Stimulated activated CD4-positive, alpha-beta T cell treated with anti-CD3 and anti-CD28 coated beads, TNF-alpha, amount 100 ng/mL, for 24 hours (primary cell): ENCODE measurements at places on chromosomes 16 and 17.

GRCh38 chr16:53792161-53792951, 88.4 kb downstream of the FTO start:
- no peak for DNase-seq

- no peak for DNase-seq
Observed at GRCh38 chr16:84475643-84476240, 28.7 kb downstream of the MEAK7 start.

- no peak for DNase-seq
Observed at GRCh38 chr16:30934827-30935557, 11.6 kb downstream of the FBXL19 start.

DNA sequence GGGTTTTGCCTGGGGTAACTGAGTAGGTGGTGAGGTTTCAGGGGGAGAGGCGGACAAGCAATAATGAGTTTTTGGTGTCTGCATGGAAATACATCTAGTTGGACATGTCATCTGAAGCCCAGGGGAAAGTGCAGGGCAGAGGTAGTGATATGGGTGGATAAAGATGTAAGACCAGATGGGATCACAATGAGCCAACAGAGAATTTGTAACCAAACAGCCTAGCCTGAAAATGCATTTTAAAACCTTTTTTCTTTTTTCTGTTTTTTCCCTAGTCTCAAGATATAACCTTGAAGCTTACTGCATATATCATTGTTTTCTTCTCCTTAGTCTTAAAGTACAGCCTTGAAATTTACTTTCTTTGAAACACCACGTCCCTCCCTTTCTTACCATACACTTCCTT, 3.7 kb upstream of the ZNF19 start:
- no peak for DNase-seq

DNA sequence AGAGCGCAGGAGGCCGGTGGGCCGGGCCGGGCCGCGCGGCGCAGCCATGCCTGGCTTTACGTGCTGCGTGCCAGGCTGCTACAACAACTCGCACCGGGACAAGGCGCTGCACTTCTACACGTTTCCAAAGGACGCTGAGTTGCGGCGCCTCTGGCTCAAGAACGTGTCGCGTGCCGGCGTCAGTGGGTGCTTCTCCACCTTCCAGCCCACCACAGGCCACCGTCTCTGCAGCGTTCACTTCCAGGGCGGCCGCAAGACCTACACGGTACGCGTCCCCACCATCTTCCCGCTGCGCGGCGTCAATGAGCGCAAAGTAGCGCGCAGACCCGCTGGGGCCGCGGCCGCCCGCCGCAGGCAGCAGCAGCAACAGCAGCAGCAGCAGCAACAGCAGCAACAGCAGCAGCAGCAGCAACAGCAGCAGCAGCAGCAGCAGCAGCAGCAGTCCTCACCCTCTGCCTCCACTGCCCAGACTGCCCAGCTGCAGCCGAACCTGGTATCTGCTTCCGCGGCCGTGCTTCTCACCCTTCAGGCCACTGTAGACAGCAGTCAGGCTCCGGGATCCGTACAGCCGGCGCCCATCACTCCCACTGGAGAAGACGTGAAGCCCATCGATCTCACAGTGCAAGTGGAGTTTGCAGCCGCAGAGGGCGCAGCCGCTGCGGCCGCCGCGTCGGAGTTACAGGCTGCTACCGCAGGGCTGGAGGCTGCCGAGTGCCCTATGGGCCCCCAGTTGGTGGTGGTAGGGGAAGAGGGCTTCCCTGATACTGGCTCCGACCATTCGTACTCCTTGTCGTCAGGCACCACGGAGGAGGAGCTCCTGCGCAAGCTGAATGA, 606 bp downstream of the THAP11 start:
- DNase-seq = peak; percentile 55

DNA sequence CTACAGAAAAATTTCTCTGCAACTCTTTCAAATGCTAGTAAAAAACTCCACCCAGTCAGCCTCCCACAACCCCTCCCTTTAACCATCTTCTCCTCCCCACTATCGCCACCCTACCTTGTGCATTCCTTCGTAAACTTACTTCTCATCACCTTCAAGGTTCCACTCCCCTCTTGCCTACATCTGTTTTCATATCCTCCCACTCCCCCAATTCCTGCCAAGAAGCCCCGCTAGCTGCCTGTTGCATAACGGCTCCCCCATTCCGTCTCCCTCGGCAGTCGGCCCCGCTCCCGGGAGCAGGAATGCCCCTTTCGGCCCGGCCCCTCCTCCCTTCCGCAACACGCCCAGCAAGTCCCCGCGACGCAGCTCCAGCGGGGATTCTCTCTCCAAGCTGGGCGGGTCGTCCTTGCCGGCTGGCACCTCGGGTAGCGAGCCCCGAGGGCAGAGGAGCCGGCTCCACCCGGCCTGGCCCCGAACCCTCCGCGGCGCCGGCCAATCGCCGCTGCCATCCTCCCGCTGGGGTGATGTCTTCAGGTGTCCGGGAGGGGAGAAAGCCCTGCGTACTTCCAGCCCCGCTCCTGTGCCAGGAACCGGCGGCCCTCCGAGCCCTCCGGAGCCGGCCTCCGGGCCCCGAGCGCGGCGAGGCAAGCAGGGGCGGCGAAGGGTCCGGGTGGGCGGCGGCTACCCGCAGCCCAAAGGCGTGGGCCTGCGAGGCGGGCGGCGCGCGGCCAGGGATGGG, 1.5 kb downstream of the PHLPP2 start:
- DNase-seq = peak; percentile 35

- DNase-seq = no peak
Observed at GRCh38 chr16:69711115-69711740, 15.1 kb downstream of the NQO1 start.

- DNase-seq = no peak
Observed at GRCh38 chr16:68375801-68376536, 65.2 kb downstream of the PRMT7 start.

DNA sequence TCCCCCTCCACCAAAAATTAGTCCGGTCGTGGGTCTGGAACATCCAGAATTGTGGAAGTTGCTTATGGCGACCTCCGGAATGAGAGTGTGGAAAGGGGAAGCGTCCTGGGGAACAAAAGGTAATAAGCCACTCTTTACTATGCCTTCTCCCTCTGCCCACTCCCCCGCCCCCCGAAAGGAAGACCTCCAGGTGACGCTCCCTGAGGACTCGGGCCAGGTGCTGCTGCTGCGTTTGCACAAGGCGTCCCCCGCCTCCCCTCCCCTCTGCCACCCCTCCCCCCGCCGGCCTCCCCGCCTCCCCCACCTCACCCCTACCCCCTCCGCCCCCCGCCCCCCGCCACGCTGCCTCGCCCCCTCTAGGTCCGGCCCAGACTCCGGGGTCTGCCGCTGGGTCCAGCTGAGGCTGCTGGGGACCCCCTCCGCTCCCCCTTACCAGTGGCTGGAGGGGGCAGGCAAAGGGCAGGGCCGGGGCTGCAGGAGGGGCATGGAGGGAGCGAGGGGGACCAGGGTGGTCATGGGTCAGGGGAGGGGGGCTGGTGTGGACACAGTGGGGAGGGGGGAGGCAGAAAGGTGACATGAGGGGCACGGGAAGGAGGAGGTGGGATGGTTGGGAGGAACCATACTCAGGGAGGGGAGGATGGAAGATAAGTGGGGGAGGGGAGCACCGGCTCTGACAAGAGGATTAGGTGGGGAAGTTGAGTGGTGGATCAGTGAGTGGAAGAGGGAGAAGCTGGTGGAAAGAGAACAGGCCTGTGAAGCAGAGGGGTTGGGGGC, 23.6 kb downstream of the ALOX12B start:
- no peak for DNase-seq

DNA sequence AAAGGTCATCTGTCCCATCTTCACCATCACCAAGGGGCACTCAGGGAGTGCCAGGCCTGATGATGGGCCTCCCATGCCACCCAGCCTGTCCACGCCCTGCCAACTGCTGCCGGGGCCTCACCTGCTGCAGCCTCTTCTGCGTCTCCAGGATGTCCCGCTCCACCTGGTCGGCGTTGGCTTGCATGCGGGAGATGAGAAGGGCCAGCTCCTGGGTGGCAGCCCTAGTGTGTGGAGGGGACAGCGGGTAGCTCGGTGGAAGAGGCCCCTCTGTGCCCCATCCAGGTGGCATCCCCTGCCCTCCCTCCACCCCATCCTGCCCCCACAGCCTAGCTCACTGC, 3.2 kb downstream of the EVPL start:
- no peak for DNase-seq

DNA sequence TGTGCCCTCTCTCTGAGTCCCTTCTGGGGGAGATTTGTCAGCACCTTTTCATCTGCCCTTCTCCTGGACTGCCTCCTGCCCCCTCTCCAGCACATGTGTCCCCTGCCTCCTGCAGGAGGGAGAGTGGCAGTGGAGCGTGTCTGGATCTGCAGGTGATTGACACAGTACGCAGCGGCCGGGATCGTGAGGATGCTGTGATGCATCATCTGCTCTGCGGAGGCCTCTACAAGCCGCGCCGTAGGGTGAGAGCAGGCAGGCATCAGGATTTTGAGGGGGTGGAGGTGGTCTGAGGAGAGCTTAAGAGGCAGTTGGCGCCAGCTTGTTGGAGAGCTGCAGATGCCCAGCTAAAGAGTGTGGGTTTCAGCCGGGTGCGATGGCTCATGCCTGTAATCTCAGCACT, 10.9 kb downstream of the SLC9A5 start:
- no peak for DNase-seq

GRCh38 chr17:48191362-48191761, 83.8 kb downstream of the SNX11 start:
- DNase-seq = no peak

- no peak for DNase-seq
Observed at GRCh38 chr16:4241928-4242283, at the start of gene SRL. Gene SRL (minus strand): TSS chr16:4242080. CDS start chr16:4242067, 13 bp downstream.

GRCh38 chr17:61379457-61380216, 20.0 kb upstream of the TBX2 start:
- DNase-seq = no peak

DNA sequence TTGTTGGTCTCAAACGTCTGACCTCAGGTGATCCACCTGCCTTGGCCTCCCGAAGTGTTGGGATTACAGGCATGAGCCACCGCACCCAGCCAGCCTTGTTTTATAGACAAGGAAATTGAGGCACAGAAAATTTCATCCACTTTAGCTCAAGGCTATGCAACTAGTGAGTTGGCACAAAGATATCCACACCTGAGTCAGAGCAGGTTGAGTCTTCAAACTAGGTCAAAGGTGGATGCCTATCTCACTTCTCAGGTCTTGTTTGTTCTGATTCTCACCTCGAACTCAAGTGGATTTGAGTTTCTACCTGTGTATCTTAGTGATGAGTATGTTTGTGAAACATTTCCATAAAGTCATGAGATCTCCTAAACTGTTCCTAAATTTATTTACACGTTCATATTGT, 35.6 kb upstream of the GAS7 start:
- DNase-seq = no peak

DNA sequence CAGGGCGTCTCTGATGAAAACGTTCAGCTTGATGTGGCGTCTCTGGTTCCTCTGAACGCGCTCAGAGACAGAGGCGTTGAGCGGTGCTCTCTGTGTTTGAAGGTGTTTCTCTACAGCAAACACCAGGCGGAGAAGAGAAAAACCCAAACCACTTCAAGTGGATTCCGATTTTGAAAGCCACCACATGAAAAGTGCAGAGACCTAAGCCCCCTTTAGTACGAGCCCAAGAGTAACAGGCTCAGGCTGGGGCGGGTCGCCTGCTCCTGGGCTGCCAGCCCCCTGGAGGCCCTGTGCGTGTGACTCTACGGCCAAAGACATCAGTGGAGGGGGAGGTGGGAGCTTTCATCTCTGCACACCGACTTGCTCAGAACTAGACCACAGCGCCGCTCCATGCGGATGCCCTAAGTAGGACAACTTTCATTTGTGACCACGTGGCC, 328.4 kb downstream of the MAF start:
- no peak for DNase-seq

- DNase-seq = no peak
Observed at GRCh38 chr16:2687531-2688308, 5.4 kb downstream of the KCTD5 start.

- no peak for DNase-seq
Observed at GRCh38 chr17:7562208-7562605, 488 bp downstream of the SENP3 start.

GRCh38 chr17:43611230-43611969, 50.3 kb downstream of the MEOX1 start:
- DNase-seq = no peak

DNA sequence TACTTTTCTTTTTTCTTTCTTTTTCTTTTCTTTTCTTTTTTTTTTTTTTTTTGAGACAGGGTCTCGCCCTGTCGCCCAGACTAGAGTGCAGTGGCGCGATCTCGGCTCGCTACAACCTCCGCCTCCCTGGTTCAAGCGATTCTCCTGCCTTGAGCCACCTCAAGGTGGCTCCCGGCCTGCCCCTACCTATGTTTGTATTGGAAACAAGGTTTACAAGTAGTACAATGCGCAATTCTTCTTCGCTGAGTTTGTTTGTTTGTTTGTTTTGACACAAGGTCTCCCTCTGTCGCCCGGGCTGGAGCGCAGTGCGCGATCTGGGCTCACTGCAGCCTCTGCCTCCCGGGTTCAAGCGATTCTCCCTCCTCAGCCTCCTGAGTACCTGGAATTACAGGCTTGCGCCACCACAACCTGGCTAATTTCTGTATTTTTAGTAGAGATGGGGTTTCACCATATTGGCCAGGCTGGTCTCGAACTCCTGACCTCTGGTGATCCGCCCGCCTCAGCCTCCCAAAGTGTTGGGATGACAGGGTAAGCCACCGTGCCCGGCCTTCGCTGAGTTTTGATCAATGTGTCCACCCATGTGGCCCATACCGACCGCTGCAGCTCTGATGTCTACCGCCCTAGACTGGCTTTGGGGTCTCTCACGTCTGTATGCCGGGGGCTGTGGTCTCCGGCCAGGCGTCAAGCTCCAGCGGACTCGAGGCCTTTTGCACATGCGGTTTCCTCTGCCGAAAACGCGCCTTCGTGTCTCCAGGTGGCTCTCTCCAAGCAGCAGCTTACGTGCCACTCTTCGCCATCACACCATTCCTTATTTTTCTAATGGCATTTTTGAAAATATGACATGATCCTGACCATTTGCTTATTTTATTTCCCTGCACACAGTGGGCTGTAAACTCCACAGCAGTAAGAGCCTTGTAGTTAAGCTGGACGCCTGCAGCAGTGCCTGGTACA, 1.1 kb upstream of the YBX2 start:
- no peak for DNase-seq

DNA sequence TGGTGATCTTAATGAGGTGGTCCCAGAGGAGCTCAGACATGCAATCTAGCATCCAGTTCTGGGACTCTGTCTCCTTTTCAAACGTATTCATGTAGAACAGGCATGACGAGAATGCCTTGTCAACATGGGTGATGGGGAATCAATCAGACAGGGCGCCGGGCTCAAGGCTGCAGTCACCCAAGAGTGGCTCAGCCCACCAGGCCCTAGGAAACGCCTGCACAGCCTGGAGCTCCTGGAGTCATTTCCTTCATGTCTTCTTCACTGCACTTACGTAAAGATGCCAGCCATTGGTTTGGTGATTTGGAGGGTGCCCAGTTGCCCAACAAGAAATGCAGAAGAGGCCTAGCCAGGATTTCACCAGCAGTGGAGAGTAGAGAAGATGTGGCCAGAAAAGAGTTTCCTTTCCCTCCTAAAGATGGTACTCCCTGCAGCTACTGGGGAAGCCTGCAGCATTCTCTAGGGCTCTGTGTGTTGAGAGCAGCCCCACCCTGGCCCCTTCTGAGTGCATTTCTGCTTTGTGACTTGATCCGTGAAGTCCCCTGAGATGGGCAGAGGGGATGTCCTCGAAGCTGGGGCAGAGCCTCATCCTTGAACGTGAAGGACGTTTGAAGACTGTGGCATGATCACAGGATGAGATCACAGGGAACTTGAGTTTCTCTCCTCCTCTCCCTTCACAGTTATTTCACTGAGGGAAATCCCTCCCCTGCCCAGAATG, 24.0 kb upstream of the STH start:
- no peak for DNase-seq
